ENCODE measurements at places on chromosomes 2 and 18. TPM values are rescaled to one million over a fixed set of nuclear protein-coding genes. Genes with fewer than 3 reads are reported as not detected.

RND3 gene
- 43.6 TPM for total RNA-seq

BUB1 gene
- total RNA-seq, result 1.1 TPM

LRATD1 gene
- total RNA-seq, result 12.5 TPM

EDAR gene
- not detected for total RNA-seq

DDX18 gene
- 43.9 TPM for total RNA-seq

ALPP gene
- not detected for total RNA-seq

HNMT gene
- total RNA-seq, result 19.8 TPM

C18orf54 gene
- 0.84 TPM for total RNA-seq

CAPN14 gene
- total RNA-seq, result 0.42 TPM

REG3A gene
- not detected for total RNA-seq

CNTNAP5 gene
- not detected for total RNA-seq

KDSR gene
- total RNA-seq, result 58.8 TPM

CHRND gene
- total RNA-seq, result not detected

TEKT4 gene
- 0.19 TPM for total RNA-seq

ASB3 gene
- total RNA-seq, result 10.0 TPM

ANTXR1 gene
- 115 TPM for total RNA-seq
